ENCODE measurements at places on chromosomes 4 and X.

DNA sequence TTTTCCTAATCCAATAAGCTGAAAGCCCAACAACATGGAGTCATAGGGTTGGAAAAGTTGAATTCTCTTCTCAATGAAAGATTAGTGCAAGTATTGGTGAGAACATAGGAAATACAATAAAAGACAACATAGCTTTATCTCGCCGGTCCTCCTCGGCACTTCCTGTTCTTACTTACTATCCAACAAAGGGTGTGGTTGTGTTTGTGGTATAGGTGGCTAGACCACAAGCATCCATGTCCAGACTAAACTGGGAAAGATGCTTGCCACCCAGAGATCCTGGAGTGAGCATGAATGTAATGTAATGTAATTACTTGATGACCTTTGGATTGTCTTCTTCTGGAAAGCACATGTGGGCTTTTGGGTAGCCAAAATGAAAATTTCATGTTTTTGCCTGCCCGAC is 223.8 kb downstream of the CPE start:
- no peak for DNase-seq

DNA sequence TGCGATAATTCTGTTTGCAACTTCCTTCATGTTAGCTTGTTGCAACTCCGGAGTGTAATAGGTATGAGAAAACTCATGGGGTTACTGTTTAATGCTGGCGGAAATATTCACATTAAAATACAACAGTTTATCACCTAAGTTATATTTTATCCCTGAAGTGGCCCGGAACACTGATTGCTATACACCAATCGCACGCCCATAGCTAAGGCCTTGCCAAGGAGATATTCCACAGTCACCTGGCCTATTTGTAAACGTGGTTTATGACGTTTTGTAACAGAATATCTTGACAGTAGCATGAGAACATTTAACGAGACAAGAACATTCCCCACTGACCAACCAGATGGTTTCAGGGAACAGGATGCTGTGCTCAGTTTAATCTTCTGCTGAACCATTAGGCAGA is 23.2 kb upstream of the FAM90A26 start:
- no peak for DNase-seq

DNA sequence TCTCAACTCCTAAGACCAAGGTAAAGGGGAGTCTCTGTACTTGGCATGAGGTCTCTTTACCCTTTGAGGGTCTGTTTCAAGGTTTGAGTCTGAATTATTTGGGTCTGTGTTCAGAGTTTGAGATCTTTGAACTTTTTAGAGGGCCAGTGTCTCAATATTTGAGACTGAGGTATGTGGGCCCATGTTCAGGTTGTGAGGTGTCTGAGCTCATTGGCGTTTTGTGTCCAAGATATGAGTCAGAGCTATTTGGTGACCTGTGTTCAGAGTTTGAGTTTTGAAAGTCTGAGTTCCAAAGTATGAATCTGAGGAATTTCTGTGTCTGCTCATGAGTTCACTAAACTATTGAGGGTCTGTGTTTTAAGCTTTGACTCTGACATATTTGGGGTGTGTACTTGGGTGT is 36.7 kb upstream of the PAGE4 start:
- no peak for DNase-seq

GRCh38 chr4:27684610-27685011 is 824.0 kb downstream of the STIM2 start:
- DNase-seq, result no peak

DNA sequence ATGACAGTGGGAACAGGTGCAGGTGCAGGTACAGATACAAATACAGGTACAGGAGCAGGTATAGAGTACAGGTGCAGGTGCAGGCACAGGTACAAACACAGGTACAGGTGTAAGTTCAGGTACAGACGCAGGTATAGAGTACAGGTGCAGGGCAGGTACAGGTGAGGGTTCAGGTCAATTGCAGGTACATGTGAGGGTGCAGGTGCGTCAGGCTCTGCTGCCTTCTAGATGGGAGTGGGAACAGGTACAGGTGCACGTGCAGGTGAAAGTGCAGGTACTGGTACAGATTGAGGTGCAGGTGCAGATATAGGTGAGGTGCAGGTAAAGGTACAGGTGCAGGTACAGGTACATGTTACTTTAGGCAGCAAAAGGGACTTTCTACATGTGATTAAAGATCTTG is 85.7 kb downstream of the CRLF2 start:
- DNase-seq, result no peak

DNA sequence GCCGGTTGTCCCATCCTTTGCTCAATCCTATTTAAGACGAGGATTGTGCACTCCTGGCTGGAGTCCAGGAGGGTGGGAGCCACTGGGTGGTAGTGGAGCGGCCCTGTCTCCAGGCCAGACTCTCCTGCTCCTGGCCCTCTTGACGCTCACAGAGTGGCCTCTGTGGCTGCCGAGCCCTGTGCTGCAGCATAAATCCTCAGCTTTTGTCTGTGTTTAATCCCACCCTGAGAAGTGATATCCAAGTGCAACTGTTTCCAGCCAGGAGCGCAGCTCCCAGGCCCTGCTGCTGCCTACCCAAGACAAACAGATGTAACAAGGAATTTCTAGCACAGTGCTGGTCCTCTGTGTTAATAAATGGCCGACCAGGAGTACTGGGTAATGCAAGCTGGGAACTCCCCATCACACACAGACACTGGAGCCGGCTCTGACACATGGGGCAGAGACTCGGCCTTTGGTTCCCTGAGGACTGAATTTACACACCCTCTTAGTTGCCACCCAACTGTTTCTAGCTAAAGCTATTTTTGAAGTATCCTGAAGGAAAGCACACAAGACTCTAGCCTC is 85.3 kb downstream of the GATB start:
- no peak for DNase-seq

DNA sequence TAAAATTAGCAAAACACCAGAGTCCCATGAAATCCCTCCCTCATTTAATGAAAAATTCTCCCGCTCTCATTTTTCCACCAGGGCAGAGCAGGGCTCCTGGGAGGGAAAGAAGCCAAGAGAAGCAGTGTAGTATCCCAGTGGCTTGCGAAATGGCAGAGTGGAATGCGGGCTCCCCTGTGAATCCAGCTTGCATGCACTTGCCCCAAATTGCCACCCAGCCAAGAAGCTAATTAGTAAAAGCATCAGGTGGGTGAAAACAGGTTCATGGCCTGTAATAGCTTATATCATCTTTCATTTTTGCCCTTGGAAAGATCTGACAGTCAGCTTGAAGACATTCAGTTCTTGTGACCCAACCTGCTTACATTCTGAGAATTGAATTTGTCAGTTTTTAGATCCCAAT is 10.1 kb downstream of the AMOT start:
- no peak for DNase-seq

DNA sequence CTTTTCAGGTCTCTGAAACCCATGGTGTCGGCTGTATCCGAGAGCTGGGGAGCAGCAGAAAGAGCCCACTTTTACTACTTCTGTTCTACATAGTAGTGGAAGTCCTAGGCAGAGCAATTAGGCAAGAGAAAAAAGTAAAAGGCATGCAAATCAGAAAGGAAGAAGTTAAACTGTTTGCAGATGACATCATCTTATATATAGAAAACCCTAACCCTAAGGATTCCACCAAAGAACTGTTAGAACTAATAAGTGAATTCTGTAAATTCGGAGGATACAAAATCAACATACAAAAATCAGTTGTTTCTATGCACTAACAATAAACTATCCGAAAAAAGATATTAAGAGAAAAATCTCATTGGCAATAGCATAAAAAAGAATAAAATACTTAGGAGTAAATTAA is 95.3 kb downstream of the POLA1 start:
- no peak for DNase-seq

GRCh38 chr4:123283371-123283895 is 113.2 kb upstream of the SPRY1 start:
- DNase-seq, result no peak

- DNase-seq, result no peak
Observed at GRCh38 chr4:76374798-76375197, 46.1 kb downstream of the CCDC158 start.

GRCh38 chrX:117990438-117990837 is 126.2 kb downstream of the KLHL13 start:
- no peak for DNase-seq

DNA sequence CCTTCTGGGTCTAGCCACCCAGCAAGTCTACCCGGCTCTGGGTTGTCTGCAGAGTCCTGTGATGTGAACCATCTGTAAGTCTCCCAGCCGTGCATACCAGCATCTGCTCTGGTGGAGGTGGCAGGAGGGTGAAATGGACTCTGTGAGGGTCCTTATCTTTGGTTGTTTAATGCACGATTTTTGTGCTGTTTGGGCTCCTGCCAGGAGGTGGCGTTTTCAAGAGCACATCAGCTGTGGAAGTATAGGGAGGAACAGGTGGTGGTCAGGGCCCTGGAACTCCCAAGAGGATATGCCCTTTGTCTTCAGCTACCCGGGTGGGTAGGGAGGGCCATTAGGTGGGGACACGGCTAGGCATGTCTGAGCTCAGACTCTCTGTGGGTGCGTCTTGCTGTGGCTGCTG is 66.5 kb upstream of the ZFP42 start:
- DNase-seq, result no peak

- no peak for DNase-seq
Observed at GRCh38 chr4:124144238-124144654, 568.3 kb downstream of the ANKRD50 start.

GRCh38 chrX:129777218-129778030 is 2.3 kb upstream of the SASH3 start:
- peak; percentile 71 for DNase-seq

DNA sequence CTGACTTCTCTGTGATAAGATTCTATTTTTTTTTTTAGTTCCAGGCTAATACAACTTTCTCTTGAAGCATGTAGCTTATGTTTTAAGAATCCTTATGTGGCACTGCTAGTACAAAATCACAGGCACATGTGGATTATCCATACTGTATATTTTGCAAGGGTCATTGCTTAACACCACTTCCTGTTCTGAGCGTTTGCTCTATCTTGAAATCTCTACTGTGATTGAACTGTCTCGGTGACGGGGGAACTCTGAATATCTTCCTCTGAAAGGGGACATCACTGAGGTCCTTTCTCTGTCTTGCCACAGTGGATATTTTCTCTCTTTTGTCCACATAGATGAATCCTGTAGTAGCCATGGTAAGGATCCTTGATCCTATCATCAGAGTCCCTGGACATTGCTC is 2.1 kb upstream of the WFS1 start:
- DNase-seq, result no peak

DNA sequence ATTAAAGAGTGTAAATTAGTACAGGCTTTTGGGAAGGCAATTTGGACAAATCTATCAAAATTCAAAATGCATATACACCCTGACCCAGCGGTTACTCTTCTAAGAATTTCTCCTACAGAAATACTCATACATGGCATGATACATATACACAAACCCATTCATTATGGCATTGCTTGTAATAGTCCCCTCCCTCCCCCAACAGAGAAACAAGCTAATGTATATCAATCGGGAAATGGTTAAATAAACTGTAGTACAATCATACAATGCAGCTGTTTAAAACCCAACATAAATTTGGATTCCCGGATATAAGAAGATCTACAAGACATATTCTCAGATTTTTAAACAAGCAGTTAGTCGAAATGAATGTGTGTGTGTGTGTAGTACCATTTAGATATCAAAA is 808 bp downstream of the HUWE1 start:
- DNase-seq, result no peak

- DNase-seq, result no peak
Observed at GRCh38 chr4:17812801-17813200, 2.0 kb downstream of the NCAPG start.

- peak; percentile 14 for DNase-seq
Observed at GRCh38 chrX:17689971-17690409, 47.3 kb upstream of the SCML1 start.

DNA sequence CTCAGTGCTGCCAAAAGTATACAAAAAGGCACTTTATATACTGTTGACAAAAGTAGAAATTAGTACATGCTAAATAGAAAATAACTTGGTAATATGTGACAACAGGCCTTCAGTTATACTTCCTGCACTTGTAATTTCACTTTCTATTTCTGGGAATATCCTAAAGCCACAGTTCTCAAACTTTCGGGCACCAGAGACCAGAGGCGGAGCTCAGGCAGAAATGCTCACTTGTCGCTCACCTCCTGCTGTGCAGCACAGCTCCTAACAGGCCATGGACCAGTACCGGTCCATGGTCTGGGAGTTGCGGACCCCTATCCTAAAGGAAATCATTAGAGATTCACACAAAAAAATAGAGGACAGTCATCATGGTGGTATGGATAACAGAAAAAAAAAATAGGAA is 25.7 kb downstream of the ACSL4 start:
- DNase-seq, result no peak

- DNase-seq, result no peak
Observed at GRCh38 chr4:1240721-1241465, 8.0 kb downstream of the CTBP1 start.

DNA sequence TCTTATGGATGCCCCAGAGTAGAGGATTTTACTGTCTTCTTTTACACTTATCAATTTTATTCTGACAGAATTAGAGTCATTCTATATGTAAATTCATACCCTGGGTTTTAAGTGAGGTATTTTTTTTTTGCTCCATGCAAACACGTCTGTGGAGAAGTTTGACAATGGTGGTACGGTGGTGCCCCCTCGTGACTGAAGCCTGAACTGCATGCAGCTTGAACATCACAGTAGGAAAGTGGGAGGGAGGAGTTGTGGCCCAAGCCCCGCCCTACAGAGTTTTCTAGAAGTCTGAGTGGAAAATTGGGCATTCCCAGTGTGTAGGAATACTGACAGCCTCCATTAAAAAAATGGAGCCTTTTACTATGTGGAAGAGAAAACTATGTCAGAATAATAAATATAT is 73.3 kb upstream of the RAB40AL start:
- peak; percentile 83 for DNase-seq

DNA sequence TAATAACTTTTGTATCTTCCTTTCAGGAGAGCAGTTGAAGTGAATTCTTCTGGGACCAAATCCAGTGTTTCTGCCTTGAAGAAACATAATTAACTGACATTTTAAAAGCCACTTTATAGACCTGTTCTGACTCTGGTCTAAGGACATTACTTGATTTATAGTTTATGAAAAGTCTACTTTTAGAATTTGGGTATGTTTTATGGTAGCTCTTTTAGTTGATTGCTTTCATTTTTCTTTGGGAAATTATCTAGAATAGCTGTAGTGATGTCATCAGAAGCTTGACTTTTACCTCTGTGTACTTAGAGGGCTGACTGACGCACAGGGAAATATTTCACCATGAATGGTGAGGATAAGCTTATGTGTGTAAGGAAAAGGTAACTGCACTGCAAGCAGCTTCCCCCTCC is 131.8 kb upstream of the LIMCH1 start:
- no peak for DNase-seq

DNA sequence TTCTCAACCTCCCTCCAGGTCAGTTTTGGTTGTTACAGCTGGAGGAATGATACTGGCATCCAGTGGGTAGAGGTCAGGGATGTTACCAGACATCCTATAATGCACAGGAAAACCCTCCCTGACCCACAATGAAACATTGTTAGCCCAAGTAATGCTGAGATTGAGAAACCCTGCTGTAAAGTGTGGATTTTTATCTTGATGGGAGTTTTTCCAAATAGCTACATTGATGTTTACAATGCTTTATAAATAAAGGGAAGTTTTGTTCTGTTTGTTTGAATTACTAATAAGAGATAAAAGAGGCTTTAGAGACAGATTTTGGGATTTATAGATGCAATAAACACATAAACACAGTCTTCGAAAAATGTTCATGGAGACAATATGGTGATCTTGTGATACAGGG is 194.0 kb upstream of the NUDT6 start:
- no peak for DNase-seq
